ENCODE measurements at places on chromosomes 5 and 9.

GRCh38 chr5:168176251-168176650 is 115.2 kb upstream of the WWC1 start:
- no peak for DNase-seq

DNA sequence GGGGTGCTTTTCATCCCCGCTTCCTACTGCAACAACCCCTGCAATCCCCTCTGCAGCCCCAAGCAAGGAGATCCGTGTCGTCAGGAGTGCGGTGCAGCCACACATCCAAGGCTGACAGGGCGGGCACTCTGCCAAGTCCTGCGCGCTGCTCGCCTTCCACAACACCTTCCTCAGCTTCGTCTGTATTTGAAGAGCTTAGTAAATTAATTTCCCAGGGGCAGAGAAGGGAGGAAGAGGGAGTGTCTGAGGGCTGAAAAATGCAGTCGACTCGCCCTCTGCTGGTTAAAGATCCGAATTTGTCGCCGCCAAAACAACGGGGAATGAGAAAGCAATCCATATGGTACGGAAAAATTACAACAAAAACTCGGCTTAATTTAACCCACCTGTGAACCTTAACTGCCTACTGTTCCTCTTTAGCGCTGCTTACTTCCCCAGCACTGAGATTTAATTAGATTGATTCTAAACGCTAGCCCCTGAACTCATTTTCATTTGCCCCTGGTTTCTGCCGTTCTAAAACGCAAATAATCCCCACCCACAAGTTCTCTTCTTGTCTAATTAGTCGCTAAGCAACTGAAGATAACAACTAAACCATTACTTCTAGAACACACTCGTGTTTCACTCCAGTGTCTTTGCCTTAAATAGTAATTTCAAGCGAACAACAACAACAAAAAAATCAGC is 10.9 kb upstream of the PCDHB1 start:
- DNase-seq, result peak; percentile 92

GRCh38 chr5:116564312-116564711 is 10.3 kb downstream of the SEMA6A start:
- DNase-seq, result no peak

DNA sequence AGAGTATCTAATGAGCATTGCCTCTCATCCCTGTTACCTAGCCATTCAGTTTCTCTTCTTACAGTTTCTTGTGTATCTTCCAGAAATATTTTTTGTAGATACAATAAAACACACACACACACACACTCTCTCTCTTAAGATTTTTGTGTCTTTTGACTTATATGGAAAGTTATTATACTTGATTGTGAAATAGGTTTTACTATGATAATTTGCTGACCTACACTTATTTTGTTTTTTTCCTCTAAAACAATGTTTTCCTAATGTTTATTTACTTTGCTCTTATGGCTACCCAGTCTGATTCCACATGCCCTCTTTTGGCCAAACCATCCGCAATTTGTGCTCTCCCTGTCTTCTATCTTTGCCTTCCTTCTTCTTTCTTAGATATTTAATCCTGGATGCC is 25.3 kb downstream of the LRRTM2 start:
- no peak for DNase-seq

DNA sequence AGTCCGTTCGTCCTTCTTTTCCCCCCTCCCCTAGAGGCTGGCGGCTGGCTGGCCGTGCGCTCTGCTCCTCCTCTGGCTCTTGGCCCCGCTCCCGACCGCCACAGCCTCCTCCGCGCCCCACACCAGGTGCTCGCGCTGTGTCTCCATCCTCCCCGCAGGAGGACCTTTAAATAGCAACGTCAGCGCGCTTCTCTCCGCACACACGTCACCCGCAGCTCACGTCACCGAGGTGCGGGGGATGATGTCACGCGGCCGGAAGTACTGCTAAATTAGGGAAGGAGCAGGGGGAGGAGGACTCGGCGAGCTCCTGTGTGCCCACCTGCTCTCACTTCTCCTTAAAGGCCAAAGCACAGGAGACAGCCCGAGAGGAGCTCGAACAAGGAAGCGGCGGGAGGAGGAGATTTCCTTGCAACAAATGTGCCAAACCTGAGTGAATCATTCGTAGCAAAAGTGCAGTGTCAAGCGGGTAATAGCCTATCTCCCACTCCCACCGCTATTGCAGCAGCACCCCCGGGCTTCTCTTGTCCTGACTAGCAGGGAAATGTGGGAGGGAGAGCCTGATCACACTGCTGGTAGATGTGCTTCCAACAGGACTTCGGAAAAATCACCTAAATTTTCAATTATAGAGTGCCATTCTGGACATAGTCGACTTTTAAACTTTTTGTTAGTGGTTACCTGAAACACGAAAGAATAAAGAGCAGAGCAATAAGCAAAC is 614 bp upstream of the HOMER1 start:
- peak; percentile 98 for DNase-seq

GRCh38 chr5:26553079-26553478 is 485.3 kb downstream of the CDH9 start:
- peak; percentile 72 for DNase-seq

GRCh38 chr5:172904643-172905345 is 54.4 kb upstream of the RPL26L1 start:
- peak; percentile 78 for DNase-seq

DNA sequence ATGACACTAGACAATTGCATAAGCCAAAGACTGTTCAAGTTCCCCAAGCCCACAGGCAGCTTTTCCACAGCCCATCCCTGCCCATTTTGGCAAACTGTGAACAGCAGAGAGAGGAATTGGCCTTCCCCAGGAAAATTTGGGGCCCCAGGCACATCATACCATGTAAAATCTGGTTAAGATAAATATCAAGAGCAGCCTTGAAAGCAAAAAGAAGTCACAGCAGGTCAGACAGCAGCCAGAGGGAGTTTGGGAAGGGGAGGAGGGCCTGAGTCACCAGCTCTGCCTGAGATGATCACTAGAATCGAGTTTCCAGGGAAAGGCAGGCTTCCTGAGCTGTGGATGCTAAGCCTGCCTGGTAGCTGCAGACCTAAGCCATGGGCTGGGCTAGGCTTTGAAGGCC is 179.2 kb downstream of the RFK start:
- no peak for DNase-seq

GRCh38 chr9:134708672-134709038 is 67.1 kb downstream of the COL5A1 start:
- no peak for DNase-seq

GRCh38 chr5:513216-514100 is 10.8 kb downstream of the SLC9A3 start:
- DNase-seq, result no peak

- DNase-seq, result no peak
Measured at GRCh38 chr5:74188351-74189105, 452.0 kb downstream of the ENC1 start.

DNA sequence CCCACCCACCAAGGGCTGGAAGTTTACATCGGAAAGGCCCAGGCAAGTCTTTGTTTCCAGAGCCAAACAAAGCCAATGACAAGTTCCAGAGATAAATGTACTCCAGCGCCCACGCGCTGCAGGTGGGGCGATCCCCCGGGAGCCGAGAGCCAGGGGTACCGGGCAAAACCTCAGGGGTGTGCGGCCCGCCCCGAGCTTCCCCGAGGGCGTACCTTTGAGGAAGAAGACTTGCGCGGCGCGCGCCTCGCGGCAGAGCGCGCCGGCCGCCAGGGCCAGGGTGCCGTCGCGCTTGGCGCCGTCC is 671 bp downstream of the DUSP1 start:
- DNase-seq, result no peak

DNA sequence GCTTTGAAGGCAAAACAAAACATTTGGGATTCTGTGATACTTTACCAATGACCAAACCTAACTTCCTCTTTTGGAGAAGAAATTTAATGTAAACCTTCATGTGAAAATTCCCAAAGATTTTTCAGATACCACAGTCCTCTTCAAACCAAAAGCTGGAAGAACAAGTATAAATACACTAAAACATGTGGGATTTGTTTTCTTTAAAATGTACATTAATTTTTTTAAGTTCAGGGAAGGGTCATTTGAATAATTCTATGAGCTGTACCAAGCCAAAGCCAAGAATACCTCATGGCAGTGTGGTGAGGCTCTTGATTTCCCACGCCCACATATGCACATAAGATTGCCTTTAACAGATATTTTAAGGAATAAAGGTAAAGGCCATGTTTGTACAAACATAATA is 28.4 kb upstream of the ITGA1 start:
- no peak for DNase-seq

DNA sequence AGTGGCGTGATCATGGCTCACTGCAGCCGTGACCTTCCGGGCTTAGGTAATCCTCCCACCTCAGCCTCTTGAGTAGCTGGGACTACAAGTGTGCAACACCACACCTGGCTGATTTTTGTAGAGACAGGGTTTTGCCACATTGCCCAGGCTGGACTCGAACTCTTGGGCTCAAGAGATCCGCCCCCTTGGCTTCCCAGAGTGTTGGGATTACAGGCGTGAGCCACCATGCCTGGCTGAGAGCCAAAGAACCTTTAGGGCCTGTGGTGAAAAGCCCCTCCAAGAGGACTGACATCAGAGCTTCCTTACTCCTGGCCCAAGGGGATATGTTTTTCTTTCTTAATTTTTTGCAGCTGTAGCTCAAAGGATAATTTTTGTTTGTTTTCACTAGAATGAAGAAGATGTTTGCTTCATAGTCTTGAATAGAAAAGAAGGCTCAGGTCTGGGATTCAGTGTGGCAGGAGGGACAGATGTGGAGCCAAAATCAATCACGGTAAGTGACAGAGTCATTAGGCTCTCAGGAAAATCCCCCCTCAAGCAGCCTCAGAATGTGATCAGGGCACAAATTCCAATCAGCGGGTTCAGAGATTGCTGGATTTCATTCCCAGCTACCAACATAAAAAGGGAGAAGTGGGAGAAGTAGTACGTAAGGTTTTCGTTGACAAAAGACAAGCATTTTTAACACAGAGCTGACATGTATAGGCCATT is 77.1 kb downstream of the GOLPH3 start:
- DNase-seq, result no peak

- no peak for DNase-seq
Measured at GRCh38 chr9:127676638-127677037, 30.1 kb upstream of the CFAP157 start.

DNA sequence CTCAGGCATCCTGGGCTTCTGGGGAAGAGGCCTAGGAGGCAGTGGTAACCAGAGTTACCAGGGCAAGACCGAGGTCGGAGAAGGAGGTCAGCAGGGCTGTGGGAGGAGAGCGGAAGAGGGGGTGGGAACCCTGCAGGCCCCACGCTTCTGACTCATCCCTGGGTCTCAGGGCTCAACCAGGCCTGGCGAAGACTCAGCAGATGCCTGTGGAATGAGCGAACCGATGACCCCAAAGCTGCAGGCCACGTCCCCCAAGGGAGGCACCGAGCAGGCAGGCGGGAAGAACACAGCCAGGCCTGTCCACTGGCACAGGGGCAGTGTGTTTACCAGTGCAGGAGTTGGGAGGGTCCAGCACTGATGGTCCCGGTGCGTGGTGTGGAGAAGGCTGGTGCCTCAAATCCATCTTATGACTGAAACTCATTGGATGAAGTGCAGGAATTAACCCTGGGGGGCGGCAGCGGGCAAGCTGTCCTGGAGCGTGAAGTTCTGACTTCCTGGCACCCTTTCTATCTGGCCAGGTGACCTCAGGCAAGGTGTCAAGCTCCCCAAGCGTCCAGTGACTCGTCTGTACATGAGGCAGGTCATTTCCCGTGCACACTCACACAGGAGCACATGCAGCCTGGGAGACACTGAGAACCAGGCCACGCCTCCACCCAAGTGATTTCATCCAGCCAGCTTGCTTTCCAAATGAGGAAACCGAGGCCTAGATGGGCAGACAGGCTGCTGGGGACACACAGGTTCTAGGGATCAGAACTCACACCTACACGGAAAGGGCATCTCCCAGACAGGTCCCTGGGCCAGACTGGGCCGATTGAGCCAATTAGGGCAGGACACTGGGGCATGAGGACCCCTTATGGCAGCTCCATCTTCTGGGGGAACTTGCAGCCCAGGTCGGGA is 69.1 kb downstream of the ADAMTS2 start:
- no peak for DNase-seq

- DNase-seq, result peak; percentile 53
Measured at GRCh38 chr9:105877721-105878120, 183.4 kb downstream of the TMEM38B start.

GRCh38 chr9:104850786-104851545 is 77.0 kb downstream of the ABCA1 start:
- no peak for DNase-seq

GRCh38 chr5:50623666-50624065 is 42.8 kb upstream of the PARP8 start:
- DNase-seq, result no peak

DNA sequence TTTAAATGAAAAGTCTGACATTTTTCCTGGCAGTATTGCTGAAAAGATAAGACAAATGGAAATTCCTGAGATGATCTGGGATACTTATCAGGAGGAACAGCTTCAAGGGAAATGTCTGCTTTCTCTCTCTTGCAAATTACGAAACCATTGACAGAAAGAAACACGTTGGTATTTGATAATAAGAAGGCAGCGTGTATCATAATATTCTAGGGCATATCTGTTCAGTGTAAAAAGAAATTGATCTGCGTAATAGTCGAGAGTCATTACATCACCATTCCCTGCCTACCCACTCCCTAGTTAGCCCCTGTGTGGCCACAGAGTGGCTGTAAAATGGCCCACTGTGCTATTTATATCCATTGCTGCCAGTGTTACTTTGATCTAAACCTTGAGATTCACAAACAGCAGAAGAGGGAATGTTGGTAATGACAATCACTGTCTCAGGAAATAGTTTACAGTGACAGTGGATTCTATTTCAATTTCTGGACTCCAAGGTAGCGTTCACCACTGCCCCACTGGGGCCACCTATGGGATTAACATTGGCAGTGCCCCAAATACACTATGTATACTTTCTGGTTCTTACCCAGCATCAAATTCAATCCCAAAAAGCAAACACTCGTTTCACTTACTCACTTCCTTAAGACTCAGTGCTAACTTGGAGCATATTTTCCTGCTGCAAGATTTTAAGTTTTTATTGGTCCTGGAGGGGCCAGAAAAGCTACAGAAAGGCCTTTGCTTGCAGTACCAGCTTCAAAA is 133.4 kb upstream of the GAS1 start:
- no peak for DNase-seq

- DNase-seq, result no peak
Measured at GRCh38 chr9:132810314-132810713, 67.8 kb downstream of the AK8 start.

- DNase-seq, result peak; percentile 93
Measured at GRCh38 chr5:33997331-33997983, 10.4 kb downstream of the AMACR start.

- DNase-seq, result peak; percentile 90
Measured at GRCh38 chr9:101486693-101487442, 46.8 kb upstream of the RNF20 start.

- DNase-seq, result no peak
Measured at GRCh38 chr9:69946800-69947437, 96.7 kb upstream of the MAMDC2 start.

GRCh38 chr5:119541716-119542115 is 87.6 kb upstream of the FAM170A start:
- no peak for DNase-seq

- DNase-seq, result no peak
Measured at GRCh38 chr5:170200876-170201275, 31.9 kb upstream of the C5orf58 start.
